ENCODE measurements at places on chromosomes 1 and 21.

GRCh38 chr21:32483293-32483595 lies 70.7 kb downstream of the EVA1C start:
- DNase-seq, result no peak

GRCh38 chr1:24294716-24295371 lies 24.3 kb upstream of the GRHL3 start:
- DNase-seq, result no peak

GRCh38 chr1:52904208-52904926 lies 17.2 kb downstream of the ECHDC2 start:
- DNase-seq, result no peak

DNA sequence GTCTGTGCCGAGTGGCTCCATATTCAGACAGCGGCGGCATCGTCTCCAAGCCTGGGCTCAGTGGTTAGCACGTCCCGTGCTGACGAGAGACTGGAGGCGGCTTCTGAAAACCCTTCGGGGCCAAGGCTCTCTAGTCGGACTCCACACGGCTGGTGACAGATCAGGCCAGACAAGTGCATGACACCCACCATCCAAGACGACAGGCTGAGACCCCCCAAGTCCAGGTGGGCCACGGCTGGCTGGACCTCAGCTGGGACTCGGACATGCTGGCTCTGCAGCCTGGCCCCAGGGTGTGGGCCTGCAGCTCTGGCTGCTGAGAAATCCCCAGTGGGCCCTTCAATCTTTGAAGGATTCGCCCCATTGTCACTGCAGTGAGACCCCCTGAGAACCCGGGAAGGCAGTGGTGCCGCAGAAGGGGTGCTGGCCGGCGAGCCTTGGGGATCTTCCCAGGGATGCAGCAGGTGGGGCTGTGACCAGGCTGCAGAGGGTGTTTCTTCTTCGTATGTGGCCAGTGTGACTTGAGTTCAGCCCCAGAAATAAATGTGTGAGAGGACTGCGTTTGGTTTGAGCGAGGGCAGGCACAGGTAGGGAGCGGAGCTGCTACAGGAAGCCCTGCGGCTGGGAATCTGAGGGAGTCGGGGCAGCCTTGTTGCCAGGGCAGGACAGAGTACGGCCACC lies 15.9 kb upstream of the SLC19A1 start:
- no peak for DNase-seq

GRCh38 chr1:211527888-211528287 lies 35.9 kb upstream of the RD3 start:
- no peak for DNase-seq

DNA sequence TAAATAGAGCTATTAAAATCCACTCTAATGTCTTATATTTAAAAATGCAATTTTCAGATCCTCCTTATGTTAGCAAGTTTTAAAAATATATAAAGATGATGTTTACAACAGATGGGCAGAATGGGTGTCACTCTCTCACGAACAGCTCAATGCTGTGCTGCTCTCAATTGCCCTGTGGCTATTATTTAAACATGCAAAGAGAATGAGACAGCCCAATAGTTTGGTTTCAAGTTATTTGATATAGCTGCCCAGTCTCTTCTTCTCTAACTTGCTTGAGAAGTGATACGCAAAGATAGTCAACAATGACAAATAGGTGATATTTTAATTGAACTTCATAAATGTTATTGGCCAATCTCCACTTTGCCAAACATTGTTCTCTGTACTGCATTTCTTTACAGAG lies 199.3 kb upstream of the GREM2 start:
- DNase-seq, result no peak

GRCh38 chr1:239914751-239915231 lies 176.9 kb upstream of the FMN2 start:
- DNase-seq, result no peak

- DNase-seq, result no peak
Measured at GRCh38 chr1:27122652-27123051, 32.3 kb downstream of the SLC9A1 start.

DNA sequence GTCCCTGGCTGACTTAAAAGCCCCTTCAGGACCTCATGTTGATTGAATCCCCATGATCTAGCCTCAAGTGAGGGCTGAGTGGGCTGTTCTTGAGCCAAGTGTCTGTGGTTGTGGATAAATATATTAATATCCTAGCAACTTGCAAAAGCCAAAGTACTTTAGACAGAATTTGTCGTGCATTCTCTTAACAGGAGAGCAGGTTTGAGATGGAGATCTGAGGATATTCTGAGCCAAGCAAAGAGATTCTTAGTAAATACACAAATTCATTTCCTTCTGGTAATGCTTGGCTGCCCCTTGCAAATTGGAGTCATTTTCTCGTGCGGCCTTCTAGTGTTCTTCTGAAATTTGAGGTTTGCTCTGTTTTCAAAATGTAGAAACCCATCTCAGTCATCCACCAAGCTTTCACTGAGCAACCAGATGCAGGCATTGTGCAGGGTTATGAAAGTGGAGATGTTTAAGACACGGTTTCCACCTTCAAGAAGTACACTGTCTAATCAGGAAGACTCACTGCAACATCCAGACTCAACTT lies 242.1 kb upstream of the JUN start:
- DNase-seq, result no peak

DNA sequence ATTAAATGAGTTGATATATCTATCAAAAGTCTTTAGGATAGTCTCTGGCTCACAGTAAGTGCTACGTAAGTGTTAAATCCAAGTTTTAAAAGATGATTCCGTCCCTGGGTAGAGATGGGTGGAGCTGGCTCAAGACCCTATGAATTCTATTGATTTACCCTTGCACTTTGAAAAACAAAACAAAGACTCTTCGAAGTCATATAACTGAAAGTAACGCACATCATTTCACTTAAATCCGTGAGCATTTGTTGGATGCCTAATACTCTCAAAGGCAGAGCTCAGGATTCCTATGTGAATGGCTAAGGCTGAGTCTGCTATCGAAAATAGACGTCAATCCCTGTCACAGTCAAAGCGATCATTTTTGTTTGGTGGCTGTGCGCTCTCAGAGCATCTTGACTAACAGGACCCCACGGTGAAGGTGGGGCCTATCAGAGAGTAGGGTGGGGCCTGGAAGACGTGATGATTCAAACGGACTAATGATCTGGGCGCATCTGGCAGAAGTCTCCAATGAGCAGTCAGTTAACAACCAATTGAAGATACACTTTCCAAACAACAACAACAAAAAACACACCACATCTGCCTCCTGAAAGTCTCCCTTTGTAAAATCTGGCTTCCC lies 1.2 kb upstream of the NUCKS1 start:
- DNase-seq, result no peak

DNA sequence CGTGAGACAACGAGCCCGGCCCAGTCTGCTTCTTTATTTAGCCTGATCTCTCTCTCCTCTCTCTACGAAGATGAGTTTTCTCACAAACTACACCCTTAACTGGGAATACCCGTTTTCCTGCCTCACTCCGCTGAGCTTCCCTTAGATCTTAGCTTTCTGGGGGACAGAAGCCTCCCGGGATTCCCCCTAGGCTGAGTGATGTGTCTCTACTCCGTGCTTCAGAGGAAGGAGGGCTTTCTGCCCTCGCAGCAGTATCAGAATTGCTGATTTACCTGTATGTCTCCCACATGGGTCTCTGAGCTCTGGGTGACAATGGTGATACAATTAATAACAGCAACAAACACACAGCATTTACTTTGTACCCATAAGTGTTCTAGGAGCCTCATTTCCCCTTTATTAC lies 1.0 kb downstream of the ZBTB17 start:
- no peak for DNase-seq

DNA sequence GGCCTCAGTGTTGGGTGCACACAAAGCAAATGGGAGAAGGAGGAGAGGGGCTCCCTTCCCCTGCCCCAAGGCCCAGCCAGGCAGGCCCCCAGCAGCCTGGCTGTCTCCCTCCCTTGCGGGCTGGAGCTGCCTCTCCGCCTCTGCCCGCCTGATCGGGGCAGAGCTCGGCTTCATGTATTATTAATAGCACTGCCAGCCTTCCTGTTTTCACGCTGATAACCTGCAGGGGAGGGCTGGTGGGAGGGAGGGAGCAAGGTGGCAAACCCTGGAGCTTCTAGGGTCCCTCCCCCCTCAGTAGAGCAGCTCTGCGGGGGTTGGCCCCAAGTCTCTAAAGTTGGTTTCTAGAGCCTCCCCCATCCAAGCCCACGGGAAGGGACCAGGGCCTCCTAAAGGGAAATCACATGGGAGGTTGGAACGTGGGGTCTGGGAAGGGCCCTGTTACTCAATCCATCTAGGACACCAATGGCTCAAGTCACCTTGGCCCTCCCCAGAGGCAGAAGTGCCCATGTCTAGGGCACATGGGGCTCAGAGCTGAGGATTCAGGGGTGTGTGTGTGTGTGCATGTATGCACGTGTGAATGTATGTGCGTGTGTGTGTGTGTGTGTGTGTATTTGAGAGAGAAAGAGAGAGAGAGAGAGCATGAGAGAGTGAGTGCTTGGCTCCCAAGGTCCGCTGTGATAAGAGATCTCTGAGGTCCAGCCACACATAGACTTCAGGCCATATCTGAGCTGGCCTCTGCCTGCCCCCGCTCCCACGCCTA lies 21.8 kb upstream of the POU3F1 start:
- DNase-seq, result no peak

GRCh38 chr1:85421179-85421578 lies 43.8 kb downstream of the DDAH1 start:
- DNase-seq, result no peak

DNA sequence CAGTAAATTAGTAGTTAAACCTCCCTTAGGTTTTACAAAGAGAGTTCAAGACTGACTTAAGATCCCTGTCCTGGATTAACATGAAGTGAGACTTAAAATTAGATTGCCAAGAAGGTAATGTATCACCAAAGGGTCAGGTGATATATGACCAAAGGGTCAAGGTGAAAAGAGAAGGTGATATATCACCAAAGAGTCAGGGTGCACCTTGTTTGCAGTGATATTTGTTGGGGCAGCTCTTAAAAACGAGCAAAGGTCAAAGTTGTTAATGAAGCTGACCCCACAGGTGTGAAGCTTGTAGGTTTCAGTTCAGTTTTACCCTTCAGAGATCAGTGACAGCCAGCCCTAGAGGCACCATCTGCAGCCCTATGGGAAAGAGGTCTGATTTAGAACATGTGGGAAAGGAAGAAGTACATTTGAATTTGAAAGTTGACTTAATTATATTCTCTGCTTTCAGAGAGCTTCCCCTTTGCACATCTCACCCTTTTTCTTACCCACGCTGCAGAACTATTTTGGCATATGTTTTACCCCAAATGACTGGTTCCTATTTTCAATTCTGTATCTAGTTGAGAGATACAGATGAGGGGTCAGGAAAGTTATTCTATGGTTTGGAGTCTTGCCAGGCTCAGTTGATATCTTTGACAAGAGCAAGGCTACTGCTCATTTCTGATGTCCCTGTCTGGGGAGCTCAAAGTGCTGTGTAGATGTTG lies 170.8 kb downstream of the S1PR1 start:
- DNase-seq, result no peak

GRCh38 chr1:15703562-15703961 lies 19.4 kb downstream of the PLEKHM2 start:
- DNase-seq, result no peak

- no peak for DNase-seq
Measured at GRCh38 chr1:204442376-204443259, 31.0 kb upstream of the PPP1R15B start.

DNA sequence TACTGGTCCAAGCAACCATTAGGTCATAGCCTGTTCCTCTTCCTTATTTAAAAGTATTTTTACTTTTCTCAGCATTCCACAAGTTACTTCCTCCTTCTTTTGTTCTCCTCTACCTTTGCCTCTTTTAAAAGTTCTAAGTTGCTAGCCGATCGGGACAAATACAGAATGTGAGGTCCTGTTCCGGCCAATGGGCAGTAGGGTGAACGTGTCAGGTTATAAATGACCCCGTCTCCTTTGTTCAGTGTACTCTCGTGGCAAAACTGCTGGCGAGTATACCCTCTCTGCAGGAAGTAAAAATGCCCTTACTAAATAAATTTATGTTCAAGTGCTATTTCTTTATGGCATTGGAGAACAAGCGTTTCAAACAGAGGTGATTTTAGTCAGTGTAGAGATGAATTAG lies 2.5 kb downstream of the ADCY10 start:
- DNase-seq, result no peak

- DNase-seq, result no peak
Measured at GRCh38 chr1:78526496-78526895, 35.7 kb downstream of the PTGFR start.

DNA sequence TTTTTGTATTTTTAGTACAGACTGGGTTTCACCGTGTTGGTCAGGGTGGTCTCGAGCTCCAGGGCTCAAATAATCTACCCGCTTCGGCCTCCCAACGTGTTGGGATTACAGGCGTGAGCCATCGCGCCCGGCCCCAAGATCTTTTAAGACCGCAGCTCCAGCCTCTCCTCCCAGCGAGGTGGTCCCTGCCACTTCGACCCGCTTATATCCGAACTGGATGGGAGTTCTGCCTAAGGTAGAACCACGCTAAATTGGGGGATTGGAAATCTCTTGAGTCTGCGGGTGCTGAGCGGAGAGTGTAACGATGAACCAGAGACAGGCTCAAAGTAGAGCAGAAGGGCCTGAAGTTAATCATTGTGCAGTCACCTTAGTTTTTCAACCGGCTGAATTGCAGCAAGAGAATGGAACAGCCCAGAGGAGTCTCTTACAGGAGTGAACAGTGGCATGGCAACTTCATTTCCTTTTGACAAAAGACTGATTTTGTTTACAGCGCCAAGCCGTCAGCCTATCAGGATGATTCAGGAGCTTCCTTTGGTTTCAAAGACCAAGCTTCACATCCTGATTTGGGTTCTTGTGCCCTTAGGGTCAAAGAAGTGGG lies 726 bp upstream of the CYB5R1 start:
- no peak for DNase-seq

DNA sequence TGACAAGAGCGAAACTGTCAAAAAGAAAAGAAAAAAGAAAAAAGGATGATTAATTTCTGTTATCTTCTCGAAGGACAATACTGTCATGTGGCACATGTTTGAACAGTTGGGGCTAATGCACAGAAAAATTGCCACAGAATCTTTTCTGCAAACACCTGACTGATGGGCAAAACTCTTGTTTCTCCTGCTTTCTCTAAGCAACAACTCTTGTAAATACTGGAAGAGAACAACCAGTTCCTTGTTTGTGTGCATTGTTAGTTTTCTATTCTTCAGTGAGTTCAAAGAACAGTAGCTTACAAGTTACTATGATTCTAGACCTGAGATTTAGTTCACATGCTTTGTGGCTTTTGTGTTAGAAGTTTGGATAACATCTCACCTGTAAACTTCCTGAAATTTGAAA lies 60.7 kb downstream of the CDC14A start:
- no peak for DNase-seq
